ENCODE measurements at places on chromosomes 11 and 22.

DNA sequence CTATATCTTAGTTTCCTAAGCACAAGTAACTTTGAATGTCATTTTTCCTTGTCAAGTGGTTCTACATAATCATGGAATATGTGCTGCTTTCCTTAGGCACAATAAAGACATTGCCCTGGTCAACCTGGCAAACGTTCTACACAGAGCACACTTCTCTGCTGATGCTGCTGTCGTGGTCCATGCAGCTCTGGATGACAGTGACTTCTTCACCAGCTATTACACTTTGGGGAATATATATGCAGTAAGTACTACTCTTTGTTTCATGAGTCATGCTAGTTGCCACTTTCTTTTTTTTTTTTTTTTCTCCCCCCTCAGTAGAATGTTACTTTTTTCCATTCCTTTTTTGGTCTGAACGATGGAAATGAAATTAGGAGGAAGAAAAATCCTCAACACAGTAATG is 38.5 kb downstream of the TTC17 start:
- no peak for DNase-seq

- DNase-seq = no peak
These were observed 21.2 kb downstream of the PLAAT3 start for GRCh38 chr11:63592975-63593395.

DNA sequence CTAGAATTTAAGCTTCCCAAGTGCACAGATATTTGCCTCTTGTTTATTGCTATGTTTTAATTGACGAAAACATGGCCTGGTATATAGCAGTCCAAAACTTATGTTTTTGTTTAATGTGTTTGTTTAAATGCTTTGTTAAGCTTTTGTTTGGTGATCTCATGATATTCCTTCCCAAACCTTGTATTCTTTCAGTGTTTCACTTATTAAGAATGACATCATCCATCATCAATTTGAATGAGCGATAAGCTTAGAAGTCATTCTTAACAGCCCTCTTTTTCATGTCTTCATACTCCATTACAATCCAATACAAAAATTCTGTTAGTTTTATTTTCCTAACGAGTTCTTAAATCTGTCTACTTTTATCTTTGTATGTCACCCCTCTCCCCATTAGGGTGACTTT is 206.0 kb downstream of the DYNC2H1 start:
- no peak for DNase-seq

- DNase-seq = no peak
These were observed 580.1 kb downstream of the BUD13 start for GRCh38 chr11:116192509-116193210.

DNA sequence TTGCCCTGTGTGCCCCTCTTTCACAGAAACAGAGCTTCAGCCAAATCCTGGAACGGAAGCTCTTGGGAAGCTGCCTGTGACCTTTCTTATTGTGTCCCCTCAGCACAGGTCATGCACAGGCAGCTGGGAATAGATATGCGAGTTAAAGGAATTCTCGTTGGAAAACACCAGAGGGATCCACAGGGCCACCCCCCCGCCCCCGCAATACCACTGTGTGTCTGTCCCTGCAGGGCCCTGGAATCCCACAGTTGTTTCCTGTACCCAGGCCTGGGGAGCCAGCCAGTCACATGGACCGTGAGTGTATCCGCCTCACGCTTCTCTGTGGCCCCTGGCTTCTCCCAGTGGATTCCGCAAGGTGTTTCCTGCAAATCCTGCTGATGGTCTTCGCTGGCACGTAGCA is 29.0 kb downstream of the TIMP3 start:
- DNase-seq = no peak

- no peak for DNase-seq
These were observed 70.9 kb downstream of the SLC35F2 start for GRCh38 chr11:107787733-107788132.

GRCh38 chr22:46767249-46767985 is 5.0 kb downstream of the TBC1D22A start:
- DNase-seq = no peak

- no peak for DNase-seq
These were observed 154.8 kb upstream of the TBCEL start for GRCh38 chr11:120869097-120869496.

- no peak for DNase-seq
These were observed 1.5 kb downstream of the SLC35F2 start for GRCh38 chr11:107856981-107857517.

DNA sequence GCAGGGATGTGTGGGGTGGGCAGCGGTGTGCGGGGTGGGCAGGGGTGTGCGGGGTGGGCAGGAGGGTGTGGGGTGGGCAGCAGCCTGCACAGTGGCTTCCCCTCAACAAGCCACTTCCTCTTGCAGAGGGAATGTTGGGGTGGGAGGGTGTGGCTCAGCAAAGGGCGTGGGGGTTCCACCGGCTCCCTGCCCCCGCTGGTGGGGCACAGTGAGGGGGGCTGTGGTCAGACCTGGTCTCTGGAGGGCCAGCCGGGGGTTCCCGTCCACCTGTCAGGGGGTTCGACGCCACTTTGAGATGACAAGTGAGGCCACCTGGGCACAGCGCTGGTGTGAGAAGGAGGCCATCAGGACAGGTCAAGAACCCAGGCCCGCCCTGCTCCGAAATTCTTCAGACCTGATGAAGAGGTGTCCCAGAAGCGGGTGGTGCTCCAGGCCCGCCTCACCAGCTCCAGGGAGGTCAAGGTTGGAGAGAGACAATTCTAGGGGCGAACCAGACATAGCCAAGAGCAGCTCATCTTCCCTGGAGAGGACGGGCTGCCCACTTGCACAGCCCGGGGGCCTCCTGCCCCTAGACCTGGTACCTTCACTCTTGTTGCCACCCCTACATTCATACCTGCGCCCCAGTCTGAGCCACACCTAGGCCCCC is 1.3 kb downstream of the C11orf21 start:
- no peak for DNase-seq

DNA sequence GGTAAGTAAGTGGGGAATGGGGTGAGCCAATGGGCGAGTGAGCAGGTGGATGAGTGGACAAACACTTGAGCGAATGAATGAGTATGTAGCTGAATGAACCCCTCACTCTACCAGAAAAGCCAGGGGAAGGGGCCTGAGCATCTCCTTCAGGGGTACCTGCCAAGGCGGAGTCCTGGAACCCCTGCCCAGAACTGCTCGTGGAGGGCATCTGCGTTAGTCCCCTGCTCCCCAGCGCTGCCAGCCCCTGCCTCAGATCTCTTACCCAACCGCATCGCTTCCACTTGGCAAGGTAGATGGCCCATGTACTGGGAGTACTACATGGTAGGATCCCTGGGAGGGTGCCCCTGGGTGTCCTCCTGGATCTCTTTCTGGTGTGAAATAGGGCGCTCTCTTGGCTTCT is 7.4 kb upstream of the ANO1 start:
- DNase-seq = no peak

DNA sequence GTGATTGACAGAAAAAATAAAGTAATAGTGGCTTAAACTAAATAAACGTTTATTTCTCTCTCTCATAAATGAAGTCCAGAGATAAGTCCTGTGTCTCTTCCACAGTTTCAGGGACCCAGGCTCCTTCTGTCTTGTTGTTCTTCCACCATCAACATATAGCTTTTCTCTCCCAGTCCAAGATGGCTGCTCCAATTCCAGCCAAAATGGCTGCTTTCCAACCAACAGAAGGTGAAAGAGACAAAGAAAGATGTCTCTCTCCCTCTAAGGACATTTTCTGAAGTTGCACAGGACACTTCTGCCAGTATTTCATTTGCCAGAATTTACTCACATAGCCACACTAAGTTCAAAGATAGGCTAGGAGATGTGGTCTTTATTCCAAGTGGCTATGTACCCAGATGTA is 9.4 kb upstream of the PLEKHB1 start:
- DNase-seq = no peak

- DNase-seq = no peak
These were observed 4.7 kb downstream of the LMF2 start for GRCh38 chr22:50502628-50503474.

DNA sequence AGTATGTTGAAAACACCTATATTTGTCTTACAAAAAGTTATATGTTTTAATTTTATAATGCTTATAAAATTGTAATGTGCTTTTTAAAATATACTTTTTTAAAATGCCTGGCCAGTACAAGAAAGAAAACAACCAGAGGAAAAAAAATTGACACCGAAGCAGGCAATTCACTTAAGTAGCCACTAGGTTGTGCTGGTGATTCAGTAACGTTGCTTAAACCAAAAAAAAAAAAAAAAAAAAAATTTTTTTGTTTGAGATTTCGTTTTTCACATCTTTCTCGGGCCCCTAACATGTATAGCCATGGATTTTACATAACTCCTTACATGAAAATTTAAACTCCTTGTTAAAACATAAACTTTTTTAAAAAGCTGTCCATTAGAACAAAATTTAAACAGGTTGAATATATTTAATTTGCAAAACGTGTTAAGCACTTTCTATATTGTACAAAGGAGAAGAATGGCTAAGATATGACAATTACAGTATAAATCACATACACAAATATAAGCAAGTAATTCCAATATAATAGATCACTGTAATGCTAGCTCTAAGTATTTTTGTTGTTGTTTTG is 9.2 kb downstream of the OR8B4 start:
- no peak for DNase-seq

- no peak for DNase-seq
These were observed 1.0 kb upstream of the PLEKHB1 start for GRCh38 chr11:73645121-73645969.

DNA sequence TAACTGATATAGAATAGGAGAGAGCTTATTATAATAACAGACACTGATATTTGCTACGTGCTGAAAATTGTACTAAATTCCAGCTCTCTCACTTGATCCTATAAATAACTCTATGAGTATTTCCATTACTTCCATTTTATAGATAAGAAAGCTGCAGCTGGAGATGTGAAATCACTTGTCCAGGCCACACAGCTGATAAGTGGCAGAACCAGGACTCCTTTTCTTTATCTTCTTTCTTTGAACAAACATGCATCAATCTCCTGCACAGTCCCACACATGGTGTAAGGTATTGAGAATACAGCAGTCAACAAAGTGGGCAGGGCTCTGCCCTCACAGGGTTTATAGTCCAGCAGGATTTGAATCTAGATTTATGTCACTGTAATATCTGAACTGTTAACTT is 652.1 kb downstream of the NELL1 start:
- DNase-seq = no peak

DNA sequence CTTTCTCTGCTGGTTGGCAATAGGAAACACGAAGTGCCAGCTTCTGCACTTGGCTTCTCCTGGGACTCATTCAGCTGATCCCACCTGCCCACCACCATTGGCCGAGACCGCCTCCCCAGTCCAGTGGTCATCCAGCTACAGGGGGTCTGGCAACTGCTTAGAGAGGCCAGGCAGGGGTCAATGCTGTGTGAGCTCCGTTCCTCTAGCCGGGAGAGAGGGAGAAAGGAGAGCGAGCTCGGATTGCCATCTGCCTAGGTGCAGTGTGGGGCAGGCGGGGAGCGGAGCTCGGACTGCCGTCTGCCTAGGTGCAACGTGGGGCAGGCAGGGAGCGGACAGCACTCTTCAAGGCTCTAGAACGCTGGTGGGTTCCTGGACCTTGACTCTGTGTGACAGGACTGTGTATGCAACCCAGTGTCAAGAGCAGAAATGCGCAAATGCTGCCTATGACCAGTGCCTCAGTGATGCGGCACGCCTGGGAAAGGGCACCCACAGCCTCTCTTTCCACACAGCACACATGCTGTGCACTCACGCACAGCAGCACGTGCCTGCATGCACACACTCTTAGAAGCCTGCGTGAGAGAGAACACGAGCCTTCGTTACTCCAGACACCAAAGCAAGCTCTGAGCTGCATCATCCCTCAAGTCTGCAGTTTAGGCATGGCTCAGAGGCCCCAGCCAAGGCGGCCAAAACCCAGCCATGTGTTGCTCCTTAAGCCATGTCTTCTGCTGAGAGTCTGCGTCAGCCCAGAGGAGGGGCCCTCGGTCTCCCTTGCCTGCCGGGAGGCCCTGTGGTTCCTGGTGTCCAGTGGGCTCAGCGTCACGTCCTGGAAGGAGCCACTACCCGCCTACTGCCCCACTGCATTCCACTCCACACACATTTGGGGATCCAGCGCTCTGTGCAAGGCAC is 26.8 kb upstream of the JAM3 start:
- DNase-seq = no peak

DNA sequence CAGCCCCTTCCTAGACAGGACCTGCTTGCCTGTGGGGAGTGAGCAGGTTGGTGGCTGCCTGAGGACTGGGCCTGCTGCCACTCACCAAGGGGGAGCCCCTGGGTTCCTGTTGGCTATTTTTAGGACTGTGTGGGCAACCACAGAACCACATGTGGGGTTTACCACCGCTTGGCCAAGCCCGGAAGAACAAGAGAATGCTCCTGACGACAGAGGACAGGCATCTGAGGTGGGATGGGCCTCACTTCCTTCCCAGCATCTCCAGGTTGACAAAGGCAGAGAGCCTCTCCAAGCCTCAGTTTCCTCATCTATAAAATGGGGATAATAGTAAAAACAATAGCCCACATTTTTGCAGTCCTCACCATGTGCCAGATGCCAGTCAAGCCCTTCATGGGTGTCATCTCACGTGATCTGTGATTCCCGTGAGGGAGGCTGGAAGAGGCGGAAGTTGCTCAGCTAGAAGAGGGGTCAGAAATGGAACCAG is 43.6 kb downstream of the LRRC32 start:
- peak; percentile 48 for DNase-seq

DNA sequence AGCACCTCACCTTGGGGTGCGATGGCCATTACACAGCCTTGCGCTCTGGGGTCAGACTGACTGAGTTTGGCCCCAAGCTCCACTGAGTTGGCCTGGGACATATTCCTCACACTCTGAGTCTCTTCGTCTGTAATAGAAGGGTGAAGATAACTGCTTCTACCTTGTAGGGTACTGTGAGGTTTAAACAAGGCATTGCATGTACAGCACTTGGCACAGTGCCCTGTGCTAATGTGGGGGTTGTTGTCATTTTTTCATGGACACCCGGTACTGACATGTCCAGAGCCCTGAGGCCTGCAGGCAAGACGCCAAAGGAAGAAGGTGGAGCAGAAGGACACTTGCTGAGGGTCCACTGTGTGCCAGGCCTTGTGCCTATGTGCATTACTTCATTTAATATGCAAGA is 50.7 kb downstream of the OTOG start:
- no peak for DNase-seq

GRCh38 chr22:36366291-36366708 is 21.5 kb downstream of the MYH9 start:
- DNase-seq = no peak

DNA sequence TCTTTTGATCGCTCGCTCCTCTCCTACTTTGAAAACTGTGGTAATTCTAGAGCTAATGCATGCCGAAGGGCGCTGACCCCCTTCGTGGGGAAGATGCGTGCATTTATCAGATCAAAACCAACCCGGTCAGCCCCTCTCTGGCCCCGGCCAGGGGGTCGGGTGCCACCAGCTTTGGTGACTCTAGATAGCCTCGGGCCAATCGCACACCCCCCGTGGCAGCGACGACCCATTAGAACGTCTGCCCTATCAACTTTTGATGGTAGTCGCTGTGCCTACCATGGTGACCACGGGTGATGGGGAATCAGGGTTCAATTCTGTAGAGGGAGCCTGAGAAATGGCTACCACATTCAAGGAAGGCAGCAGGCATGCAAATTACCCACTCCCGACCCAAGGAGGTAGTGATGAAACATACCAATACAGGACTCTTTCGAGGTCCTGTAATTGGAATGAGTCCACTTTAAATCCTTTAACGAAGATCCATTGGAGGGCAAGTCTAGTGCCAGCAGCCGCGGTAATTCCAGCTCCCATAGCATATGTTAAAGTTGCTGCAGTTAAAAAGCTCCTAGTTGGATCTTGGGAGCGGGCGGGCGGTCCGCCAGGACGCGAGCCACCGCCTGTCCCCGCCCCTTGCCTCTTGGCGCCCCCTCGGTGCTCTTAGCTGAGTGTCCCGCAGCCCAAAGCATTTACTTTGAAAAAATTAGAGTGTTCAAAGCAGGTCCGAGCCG is 3898.2 kb upstream of the OR11H1 start:
- DNase-seq = no peak

Measured in stimulated activated CD4-positive, alpha-beta T cell treated with anti-CD3 and anti-CD28 coated beads, Interleukin-12 subunit alpha, Interleukin-12 subunit beta, amount 100 ng/mL, for 48 hours (primary cell).